Right cardiac atrium (tissue), 5 donors: ENCODE measurements at places on chromosomes 4 and X. TPM values are rescaled to one million over a fixed set of nuclear protein-coding genes. Genes with fewer than 3 reads are reported as not detected.

GRCh38 chr4:63906660-63907183 lies 502.5 kb downstream of the TECRL start:
- DNase-seq: no peak

GRCh38 chrX:74297766-74298165 lies 6.2 kb upstream of the ZCCHC13 start:
- DNase-seq: no peak

- DNase-seq: no peak
Measured at GRCh38 chr4:19195696-19196095, 1056.0 kb upstream of the SLIT2 start.

DNA sequence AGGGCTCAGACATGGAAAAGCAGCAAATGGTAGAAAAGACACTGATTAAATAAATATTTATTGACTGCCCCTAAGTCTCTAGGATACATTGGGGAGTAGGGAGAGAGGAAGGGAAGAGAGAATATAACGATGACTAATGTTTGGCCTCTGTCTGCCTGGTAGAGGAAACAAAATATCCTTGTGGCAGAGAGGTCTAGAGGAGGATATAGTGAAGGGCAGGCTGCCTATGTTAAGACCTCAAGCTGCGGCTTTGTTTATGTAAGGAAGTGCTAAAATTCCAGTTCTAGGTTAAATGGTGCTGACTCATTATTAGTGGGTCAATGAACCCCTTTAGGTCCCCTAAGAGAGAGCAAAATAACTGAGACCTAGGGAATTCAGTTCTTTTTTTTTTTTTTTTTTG lies 427.3 kb upstream of the FTHL17 start:
- DNase-seq: no peak

DNA sequence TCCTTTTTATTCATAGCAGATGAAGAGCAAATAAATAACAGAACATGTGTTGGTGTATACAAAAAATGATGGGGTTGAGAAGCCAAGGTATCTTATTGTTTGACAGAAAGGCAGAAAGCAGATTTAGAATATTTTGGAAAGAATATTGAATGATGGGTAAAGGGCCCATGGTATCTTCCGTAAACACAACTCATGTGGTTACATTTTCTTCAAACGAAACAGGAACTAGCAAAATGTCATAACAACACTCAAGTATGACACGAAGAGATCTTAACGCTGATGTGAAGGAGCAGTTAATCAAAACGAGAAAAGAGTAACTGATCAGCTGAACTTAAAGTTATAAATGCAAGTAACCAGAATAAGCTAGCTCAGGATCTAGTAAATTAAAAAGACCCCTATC lies 195.7 kb upstream of the GK2 start:
- no peak for DNase-seq

DNA sequence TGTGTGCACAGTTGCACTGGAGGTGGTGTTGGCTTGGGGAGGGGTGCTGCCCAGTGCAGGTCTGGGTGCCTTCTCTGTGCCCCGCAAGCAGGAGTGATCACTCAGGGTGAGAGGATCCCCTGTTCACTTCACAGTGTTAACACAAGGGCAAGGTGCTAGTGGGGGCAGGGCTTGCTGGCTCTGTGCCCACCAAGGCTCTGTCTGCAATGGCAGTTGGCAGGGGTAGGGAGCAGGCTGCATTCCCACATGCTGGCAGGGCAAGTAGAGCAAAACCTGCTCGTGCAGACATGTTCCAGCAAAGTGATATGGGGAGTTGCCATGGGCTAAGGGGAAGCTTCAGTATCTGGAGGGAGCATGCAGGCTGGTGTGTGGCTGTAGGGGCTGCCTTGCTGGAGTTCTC lies 428.0 kb downstream of the ZNF674 start:
- DNase-seq: no peak

DNA sequence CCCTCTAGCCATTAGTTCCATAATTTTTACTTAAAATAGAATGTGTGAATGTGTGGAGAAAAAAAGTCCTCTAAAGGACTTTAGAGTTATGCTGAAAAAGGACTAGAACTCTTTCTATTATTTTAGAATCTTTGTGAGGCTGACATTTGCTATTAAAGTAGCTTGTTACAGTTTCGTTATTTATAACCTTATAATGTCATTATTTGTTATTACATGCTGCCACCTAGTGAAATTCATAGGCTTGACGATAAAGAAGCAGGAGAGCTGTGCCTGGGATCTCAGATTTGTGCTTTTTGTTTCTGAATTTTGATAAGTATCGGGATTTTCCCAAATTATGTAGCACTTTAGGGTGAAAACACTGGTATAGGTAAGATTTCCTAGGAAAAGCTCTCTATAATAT lies 38.5 kb upstream of the TAPT1 start:
- DNase-seq: no peak

DNA sequence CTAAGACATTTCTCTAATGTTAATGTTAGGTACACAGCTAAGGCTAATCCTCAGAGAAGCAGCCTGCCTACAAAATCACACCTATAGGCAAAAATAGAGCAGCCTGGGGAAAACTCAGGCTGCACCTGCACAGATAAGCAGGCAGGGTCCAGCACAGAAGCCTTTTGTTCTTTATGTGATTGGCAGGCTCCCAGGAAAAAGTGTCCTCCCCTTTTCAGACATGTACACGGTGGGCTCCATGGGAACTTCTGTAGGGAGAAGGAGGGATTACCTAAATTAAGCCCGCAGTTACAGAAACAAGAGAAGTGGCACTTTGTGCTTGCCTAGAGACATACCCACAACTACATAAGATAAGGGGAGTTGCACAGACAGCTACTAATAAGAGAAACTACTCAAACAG lies 4.0 kb upstream of the HSPA4L start:
- no peak for DNase-seq

GRCh38 chrX:78024349-78025059 lies 55.1 kb upstream of the PGAM4 start:
- DNase-seq: peak; percentile 29

GRCh38 chrX:47180346-47180745 lies 13.3 kb upstream of the UBA1 start:
- DNase-seq: no peak

DNA sequence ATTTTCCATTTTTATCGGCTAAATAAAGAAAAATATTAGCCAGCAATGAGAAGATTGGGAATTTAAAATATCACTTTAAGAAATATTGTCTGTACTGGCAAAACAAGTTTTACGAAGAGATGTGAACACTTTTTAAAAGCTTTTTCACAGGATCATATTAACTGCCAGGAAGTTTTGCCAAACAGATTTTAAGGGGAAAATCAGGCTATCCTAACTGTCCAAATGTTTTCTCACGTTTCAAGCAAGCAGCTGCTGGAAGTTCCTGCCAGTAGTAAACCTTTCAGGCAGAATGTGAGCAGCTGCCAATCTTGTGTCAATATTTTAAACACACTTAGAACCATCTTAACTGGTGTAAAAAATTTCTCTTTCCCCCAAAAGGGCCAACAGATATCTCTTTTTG lies 101.1 kb downstream of the ADGRL3 start:
- no peak for DNase-seq

- DNase-seq: no peak
Measured at GRCh38 chr4:110610940-110611831, 11.7 kb downstream of the PITX2 start.

DNA sequence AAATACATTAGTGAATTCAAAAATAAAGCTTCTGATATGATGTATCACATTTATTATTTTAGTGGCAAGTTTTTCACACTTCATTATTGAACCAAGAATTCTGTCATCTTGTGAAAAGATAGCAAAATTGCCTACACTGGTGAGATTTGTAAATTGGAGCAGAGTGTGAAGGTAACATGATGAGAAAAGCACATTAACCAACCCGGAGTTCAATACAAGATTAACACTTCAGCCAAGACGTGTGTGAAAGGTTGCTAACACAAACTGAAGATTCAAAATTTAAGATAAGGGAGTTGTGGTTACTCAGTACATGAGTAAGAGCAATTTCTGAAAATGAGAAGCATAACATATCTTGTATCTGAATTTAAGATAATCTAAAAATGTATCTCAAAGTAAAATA lies 346.7 kb downstream of the PDHA2 start:
- DNase-seq: no peak

- DNase-seq: no peak
Measured at GRCh38 chr4:16900325-16900724, 1.9 kb upstream of the LDB2 start.

DNA sequence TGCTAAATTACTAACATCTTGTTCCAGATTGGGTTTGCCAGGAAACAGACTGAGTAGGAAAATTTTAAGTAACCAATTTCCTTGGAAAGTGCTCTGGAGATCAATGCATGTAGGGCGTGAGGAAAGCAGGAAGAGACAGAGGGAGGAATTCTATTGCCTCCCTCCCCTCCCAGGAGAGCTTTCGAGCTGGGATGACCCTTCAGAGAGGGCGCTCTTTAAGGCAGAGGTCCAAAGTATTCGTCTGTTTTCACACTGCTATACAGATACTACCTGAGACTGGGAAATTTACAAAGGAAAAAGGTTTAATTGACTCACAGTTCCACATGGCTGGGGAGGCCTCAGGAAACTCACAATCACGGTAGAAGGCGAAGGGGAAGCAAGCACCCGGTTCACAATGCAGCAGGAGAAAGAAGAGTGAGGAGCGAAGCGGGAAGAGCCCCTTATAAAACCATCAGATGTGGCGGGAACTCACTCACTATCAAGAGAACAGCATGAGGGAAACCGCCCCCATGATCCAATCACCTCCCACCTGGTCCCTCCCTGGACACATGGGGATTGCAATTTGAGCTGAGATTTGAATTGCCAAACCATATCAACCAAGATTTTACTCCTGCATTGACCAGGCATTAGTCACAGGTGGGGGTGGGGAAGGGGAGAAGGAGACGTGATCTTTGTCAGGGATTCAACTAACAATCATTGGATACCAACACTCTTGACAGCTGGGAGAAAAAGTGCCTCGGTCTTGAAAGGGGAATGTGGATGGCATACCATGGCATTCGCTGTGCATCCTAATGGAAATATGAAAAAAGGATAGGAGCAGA lies 63.8 kb downstream of the SLITRK2 start:
- no peak for DNase-seq

DNA sequence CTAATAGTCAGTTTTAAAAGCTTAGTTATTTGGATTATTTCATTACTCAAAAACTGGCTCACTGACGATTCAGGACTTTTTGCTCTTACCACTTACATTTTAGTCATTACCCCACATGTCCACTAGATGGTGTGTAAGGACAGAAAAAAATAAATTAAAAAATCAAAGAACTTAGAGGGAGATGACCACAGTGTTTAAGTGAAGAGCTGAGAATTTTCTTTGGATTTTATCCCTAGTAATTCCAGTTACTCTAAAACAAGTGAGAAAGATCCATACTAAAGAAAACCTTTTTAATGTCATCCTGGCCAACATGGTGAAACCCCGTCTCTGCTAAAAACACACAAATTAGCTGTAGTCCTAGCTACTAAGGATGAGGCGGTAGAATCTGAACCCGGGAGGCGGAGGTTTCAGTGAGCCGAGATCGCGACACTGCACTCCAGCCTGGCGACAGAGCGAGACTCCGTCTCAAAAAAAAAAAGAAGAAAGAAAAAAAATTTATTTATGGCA lies 26.4 kb upstream of the TMPRSS11B start:
- DNase-seq: no peak

- DNase-seq: no peak
Measured at GRCh38 chr4:62256479-62256878, 1056.4 kb downstream of the ADGRL3 start.

DNA sequence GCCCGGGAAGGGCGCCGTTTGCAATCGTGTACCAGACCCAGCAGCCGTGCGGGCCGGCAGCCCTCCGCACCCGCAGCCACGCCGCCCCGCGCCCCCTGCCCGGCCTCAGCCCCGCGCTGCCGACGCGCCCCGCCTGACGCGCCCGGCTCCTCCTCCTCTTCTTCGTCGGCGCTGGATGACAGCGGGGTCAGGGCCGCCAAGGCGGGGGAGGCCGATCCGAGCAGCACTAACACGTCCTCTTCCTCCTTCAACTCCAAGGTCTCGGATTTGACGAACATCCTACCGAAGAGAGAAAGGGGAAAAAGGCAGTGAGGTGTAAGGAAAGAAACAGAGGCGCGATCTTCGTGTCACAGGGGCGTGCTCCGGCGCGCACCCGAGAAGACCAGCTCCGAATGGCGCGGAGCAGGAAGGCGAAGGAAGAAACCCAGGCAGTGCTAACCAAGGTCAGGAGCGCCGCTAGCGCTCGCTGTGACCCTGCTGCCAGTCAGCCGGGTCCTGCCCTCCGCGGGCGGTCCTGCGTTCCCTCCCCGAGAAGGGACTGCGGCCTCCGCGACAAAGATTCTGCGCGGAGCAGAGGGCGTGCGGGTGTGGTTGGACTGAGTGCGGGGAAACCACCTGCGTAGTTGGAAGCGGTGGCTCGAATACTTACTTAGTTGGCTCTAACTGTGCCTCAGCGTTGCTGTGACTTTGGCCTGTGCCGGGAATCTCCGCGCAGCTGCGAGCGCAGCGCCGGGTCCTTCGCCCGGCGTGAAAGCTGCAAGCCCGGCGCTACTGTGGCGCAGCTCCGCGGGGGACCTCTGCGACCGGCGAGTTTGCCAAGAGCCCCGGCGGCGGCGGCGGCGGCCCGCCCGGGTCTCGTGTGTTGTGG lies 548 bp downstream of the NEUROG2 start:
- DNase-seq: no peak

GRCh38 chr4:68062501-68062900 lies 67.2 kb downstream of the TMPRSS11F start:
- no peak for DNase-seq

DNA sequence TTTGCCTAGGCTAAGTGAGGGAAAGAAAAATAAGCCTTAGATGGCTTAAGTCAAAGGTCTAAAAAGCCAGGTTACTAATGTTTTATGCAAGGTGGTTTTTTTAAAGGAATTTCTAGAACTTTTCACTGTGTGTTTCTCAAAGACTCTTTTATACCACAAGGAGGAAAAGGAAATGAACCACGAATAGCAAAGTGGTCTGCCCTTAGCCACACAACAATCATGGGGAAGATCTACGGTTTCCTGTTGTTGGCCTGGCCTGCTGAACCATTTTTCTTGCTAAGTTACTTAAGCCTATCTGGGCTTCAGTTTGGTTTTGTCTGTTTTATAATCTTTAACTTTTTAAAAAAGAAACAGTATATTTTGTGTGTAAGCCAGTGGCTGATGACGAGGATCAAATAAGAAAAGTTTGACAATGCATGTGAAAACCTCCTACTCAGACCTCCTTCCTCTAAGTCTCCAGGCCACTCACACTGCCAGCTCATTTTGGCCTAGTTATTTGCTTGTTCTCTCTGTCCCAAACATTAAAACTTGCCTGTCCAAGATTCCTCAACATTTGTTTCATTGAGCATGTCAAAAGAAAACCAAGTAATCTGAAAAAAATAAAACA lies 56.7 kb upstream of the COL25A1 start:
- DNase-seq: no peak

- no peak for DNase-seq
Measured at GRCh38 chr4:168892475-168892874, 117.6 kb downstream of the CBR4 start.

GRCh38 chr4:168097161-168097560 lies 4.8 kb downstream of the ANXA10 start:
- DNase-seq: no peak

The JAKMIP1 gene
- not detected for total RNA-seq

The VCX3B gene
- not detected for total RNA-seq

The SPANXC gene
- total RNA-seq: not detected

The PRRG1 gene
- 9.4 TPM for total RNA-seq

The SHOX gene
- total RNA-seq: not detected

The ARHGAP36 gene
- total RNA-seq: not detected

The GPRASP3 gene
- total RNA-seq: 9.5 TPM

The CDS1 gene
- total RNA-seq: 0.24 TPM

The USP53 gene
- total RNA-seq: 62.4 TPM
